ENCODE measurements at places on chromosomes 12 and 14. TPM values are rescaled to one million over a fixed set of nuclear protein-coding genes. Genes with fewer than 3 reads are reported as not detected.
A peak's percentile ranks its signal among the peaks of the same experiment; 100 is the strongest.

GRCh38 chr12:124837249-124837897, 26.3 kb downstream of the SCARB1 start:
- DNase-seq: no peak

DNA sequence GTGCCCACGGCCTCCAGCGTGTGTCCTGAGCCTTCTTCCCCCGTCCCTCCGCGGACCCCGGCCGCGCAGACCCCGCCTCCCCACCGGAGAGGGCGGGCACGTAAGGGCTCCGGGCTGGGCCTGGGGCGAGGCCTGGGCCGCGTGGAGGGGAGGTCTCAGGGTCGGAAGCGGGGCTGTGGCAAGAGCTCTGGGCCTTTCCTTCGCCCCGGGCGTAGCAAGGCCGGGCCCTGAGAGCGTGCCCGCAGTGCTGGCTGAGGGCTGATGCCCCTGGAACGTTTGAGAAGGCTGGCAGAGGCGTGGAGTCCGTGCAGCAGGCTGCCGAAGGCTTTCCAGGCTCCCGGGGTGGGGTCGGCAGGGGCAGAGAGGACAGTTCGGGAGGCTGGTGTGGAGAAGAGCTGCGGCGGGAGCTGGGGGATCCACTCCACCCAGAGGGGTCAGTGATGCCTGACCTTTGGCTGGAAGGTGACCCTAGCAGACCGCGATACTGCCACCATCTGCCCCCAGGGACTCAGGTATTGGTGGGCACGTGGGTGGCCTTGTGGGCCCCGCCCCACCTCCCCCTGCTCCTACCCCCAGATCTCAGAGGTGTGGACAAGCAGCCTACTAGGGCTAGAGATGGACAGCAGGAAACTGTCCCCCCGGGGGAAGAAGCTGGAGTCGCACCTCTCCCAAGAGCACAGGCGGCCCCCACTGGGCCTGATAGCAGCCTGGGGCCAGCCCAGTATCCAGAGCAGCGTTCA, 558 bp downstream of the TEX22 start:
- peak; percentile 22 for DNase-seq

DNA sequence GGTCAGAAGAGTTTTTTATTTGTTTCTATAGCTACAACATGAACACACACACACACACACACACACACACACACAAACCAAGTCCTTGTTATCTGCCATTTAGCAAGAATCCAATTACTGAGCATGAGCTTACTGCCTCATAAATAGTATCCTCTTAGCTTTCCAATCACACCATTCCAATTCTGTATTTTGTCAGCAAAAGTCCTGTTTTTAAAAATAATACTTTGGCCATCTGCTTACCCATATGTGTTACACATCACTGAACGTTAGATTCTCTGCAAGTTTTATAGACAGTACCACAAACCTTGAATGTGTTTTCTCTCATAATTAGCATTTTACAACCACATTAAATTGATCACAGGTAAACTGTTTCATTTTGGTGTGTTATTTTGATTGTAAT, 1905.4 kb upstream of the FLRT2 start:
- DNase-seq: no peak

DNA sequence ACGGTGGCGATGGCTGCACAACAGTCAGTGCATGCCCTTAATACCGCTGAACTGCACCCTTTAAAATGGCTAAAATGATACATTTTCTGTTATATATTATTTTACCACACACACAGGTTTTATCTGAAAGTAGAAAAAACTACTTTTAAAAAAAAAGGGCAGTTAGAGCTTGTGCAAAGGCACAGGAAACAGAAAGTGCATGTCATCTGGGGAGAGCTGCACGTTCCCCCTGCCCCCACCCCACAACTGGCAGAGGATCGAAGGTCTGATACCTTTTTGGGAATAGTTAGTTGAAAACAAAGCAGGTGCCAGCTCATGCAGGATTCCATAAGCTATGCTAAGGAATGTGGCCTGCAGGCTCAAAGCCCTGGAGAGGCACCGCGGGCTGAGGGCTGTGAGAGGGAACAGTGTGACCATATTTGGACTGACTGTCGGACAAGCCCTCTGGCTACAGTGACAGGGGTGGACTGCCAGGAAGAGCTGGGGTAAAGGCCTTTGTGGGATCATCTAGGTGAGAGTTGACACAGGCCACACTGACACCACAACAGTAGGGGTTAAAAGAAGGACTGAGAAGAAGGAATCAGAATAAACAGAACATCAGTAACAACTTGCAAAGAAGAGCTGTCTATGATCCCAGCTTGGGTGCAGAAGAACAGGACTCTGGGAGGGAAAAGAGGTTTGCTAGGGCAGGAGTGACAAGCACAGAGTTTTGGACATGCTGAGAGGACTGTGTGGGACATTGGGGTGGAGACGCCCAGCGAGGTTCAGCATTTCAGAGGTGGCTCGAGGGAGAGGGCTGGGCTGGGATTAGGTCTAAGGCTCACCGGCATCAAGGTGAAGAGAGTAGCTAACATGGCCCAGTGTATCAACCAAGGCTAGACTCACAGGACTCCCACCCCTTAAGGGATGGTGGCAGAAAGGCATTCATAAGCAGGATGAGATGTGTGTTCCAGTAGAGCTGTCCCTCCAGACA, 54.6 kb downstream of the ACTN1 start:
- peak; percentile 74 for DNase-seq

DNA sequence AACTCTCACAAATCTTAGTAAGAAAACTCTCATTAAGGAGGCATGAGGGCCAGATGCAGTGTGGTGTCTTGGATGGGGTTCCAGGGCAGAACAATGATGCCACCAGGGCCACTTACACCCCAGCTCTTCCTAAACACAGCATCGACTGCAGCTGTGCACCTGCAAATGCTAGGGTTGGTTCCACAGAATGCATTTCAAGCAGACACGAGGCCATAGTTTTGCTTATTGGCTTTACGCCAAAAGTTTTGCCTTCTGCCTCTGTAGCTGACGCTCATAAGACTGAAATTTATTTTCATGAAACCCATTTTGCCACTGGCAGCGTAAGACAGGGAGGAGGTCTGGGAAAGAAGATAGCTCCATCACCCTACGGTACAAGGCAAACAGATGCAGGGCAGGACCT, 179.0 kb downstream of the RIMBP2 start:
- DNase-seq: no peak

GRCh38 chr12:75170640-75171185, 38.9 kb downstream of the KCNC2 start:
- DNase-seq: no peak

DNA sequence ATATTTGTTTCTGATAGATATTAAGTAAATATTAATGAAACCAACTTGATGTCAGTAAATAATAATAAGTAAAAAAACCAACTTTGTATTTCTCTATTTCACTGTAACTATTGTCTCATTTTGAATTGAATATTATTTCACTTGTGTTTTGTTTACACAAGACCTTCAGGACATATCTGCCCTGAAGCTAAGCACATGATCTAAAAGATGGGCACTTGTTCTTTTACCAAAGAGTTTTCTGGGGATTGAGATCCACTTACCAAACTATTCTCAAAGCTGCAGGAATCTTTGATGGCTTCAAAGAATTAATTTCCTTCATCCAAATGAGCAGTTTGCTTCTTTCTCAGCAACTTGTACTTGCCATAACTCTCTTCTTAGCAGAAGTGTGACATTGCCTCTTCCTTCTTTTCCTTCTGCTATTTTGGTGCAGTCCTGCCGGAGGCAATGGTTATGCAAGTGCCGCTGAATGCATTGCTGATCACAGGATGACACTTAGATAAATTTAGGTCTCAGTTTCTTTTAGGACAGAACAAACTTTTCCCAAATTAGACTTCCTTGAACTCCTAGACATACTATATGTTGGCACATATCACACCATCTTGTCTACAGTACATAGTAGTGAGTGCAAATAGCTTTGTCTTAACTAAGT, 9.2 kb downstream of the FAR2 start:
- DNase-seq: peak; percentile 47

GRCh38 chr12:132465269-132466190, 24.4 kb upstream of the FBRSL1 start:
- DNase-seq: no peak

- DNase-seq: peak; percentile 70
Observed at GRCh38 chr12:77189458-77189857, 124.1 kb upstream of the E2F7 start.

GRCh38 chr14:75081660-75082229, 12.3 kb downstream of the ZC2HC1C start:
- no peak for DNase-seq

DNA sequence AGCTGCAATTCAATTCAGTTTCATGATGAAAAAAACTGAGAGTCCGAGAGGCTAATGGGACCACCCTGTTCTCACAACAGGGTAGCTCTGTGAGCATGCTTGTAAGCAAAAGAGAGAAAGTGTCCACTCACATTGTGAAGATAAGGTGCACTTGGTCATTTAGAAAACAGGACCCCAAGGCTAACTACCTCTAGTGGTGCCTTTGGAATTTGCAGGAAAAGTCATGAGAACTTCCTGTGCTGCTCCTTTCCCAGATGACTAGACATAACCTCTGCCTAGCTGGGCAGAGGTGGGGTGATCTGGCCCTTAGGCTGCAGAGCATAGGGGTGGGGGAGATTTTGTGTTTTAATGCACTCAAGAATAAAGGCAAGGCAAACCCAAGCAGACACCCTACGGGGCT, 118.9 kb downstream of the STAB2 start:
- DNase-seq: peak; percentile 6

KDM2B gene
- 20.1 TPM for total RNA-seq

RASAL1 gene
- total RNA-seq: not detected

DNA sequence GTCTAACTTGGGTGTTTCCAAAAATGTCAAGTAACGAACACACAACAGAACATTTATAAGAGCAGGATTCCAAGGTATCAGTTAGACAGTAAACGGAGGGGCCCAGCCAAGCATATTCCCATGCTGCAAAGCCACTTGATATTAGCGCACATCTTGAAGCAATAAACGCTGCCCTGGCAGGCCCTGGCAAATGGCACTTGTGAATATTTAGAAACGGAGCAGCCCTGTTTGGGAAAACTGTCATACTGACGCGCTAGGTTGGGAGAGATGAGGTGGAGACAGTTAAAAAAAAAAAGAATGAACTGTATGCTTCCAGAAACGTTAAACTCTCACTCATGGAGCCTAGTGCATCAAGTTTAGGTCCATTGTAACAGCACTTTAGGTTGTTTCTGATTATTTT, 9.3 kb downstream of the DGLUCY start:
- no peak for DNase-seq

DNA sequence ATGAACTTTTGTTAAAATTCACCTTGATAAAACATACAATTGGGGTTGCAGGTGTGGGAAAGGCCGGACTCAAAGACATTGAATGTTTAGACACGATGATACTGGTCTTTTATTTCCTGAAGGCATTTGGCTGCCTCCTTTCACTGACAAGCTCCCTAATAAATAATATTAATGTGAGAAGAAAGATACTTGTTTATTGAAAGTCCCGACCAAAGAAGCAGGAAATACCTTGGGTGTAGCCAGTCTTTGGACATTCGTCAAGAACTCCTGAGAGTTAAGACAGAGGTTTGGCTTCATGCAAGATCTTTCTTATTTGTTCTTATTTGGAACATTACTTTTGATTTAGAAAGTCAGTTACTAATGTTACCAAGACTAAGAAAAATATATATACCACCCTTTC, 1133.8 kb upstream of the SEL1L start:
- DNase-seq: no peak

GRCh38 chr12:123388177-123388950, 4.4 kb downstream of the KMT5A start:
- DNase-seq: peak; percentile 61

- DNase-seq: no peak
Observed at GRCh38 chr12:124177951-124178316, 117.0 kb upstream of the RFLNA start.

RNASE13 gene
- total RNA-seq: not detected

GRCh38 chr12:13404111-13404628, 207.6 kb downstream of the EMP1 start:
- no peak for DNase-seq

- DNase-seq: peak; percentile 72
Observed at GRCh38 chr14:31229638-31230572, 22.3 kb upstream of the HECTD1 start.

GRCh38 chr12:118319627-118320026, 53.1 kb downstream of the TAOK3 start:
- no peak for DNase-seq

EMP1 gene
- 120 TPM for total RNA-seq

DNA sequence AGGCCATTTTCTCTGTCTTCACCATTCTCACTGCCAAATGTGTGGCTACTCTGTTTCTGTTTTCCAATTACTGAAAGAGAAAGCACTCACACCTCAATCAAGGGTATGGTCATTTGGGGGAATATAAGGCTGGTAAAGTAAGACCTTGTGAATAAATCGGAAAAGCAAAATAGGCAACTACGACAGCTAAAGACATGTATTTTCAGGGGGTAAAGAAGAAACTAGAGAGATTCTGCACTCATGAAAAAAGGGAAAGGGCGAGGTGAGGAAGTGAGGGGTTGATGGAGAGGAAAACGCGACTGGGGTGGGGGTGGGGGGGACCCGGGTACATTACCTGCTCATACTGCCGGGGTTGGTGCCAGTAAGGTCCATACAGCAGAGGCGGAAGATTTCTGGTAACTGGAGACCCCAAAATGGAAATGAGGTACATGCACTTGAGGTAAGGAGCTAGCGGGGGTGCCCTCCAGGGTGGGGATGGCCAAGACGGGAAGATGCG, 19.3 kb downstream of the CHD8 start:
- DNase-seq: no peak
